MV-4-11 (cell line): ENCODE measurements at places on chromosomes 2 and 18.

DNA sequence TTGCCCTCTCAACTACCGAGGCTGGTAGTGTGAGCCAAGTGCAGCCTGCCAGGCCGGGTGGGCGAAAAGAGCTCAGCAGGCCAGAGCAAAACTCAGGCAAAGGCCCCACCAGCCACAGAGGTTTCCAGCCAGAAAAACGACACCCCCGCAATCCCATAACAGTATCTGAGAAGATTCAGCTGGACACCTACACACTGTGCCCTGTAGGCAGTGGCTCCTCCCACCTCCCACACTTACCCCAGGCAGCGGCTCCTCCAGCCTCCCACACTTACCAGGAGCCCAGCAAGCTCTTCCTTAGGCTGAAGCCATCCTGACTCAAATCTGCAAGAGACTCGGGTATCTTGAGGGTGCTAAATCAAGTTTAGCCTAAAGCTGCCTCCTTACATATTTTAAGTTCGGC lies 15.6 kb upstream of the TMEM18 start:
- DNase-seq = no peak

DNA sequence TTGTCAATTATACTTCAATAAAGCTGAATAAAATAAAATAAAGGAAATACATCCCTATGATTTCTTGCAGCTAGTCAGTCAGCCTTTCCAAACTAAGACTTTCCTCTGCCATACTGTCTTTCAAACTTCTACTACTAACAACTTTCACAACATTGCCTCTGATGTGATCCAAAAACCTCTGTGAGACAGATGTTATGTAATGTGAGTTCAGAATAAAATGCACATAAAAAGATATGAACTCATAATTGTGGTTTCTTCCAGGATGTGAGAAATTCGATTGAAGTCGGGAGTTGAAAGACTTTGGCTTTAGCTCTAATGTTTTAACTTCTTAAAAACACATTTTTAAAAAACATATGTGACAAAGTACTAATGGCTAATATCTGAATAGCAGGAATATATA lies 98.7 kb downstream of the PIGN start:
- DNase-seq = peak; percentile 40

GRCh38 chr2:173049831-173050230 lies 25.8 kb upstream of the MAP3K20 start:
- DNase-seq = no peak

DNA sequence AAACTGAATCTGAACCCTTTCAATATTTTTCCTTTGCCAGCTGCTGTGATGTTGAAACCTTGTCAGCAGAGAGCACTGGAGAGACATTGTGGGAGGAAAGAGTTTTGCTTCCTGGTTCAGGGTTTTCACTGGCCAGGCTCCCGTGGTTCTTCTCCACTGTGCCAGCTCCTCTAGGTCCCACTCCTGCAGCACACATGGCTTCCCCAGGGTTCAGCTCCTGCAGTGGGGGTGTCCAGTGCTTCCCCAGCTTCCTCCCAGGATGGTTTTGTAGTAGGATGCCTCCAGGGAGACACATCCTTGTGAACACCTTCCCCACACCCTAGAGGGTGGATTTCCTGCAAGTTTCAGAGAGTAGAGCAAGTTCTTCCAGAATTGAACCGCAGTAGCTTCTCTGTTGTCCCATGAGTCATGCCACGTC lies 24.0 kb upstream of the SULT1C3 start:
- peak; percentile 67 for DNase-seq

- no peak for DNase-seq
These were observed 17.7 kb downstream of the BOK start for GRCh38 chr2:241576293-241576654.

DNA sequence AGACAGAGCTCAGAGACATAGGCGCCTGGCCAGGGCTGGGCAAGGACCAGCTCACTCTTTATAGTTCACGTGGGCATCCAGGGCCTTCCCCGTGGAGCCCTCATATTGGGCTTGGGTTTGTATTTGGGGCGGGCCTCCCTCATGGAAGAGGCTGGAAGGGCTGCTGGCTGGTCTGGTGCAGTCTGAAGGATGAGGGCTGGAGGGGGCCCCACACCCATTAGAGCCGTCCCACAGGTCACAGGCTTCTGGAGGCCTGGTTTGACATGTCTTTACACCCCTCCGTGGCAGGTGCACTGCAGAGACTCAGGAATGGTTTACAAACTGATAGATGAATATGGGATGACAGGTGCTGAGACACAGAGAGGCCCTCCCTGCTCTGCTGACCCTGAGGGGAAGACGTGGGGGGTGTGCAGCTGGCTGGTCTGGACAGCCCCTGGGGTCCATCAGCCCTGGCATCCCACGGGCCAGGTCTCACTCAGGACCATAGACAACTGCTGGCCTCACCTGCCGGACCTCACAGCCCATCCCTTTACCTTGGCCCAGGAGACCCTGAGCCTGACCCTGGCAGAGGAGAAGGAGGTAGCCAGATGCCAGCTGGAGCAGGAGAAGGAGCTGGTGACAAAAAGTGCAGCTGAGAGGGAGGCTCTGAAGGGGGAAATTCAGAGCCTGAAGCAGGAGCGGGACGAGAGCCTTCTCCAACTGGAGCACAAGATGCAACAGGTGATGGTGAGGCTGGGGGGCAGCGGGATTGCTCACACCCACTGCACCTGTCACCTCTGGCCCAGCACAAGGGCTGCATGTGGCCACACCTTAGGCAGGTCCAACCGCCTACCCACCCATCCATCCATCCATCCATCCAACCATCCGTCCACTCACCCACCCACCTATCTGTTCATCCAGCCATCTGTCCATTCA lies 43.9 kb downstream of the CROCC2 start:
- no peak for DNase-seq

- no peak for DNase-seq
These were observed 115.6 kb downstream of the TXNL1 start for GRCh38 chr18:56522816-56523215.

DNA sequence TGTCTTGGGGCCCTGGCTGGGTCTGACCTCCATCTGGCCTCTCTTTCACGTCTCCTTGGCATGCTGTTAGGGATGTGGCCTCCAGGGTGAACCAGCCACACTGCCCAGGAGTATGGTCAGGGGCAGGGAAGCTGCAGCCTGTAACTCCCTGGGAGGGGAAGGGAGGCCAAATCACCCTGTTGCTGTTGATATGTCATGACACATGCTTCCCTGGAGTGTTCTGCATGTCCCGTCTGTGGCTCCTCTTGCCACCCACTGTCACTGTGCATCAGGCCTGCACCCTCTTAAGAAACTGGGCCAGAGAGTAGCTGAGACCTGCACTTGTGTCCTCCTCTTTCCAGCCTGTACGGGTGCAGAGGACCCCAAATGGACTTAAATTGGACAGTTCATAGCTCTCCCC lies 221.3 kb downstream of the FHOD3 start:
- peak; percentile 9 for DNase-seq

DNA sequence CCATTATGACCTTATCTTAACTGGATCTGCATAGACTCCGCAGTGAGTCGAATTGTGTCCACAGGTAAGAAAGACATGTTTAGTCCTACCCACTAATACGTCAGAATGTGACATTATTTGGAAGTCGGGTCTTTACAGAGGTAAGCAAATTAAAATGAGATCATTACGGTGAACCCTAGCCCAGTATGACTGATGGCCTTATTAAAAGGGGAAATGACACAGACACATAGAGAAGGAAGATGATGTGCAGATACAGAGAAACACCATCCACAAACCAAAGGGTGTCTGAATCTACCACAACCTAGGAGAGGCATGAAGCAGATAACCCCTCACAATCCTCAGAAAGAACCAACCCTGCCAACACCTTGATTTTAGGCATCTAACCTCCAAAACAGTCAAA lies 135.6 kb downstream of the GALNT1 start:
- DNase-seq = no peak

DNA sequence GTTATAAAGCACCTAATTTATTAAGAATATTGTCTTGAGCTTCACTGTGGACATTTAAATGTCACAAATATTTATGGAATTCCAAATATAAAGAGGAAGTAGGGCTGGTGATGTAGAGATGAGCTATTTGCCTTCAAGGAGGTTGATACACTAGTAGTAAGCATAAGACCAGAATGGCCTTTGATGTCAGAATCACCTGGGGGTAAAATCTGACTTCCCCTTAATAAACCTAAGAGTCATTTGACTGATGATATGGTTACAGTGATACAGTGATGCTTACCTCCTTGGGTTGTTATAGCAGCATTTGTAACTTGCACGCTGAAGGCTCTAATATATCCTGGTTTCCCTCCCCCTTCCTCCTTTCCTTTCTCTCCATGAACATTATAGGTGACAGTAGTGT lies 143.7 kb downstream of the CERS6 start:
- no peak for DNase-seq

DNA sequence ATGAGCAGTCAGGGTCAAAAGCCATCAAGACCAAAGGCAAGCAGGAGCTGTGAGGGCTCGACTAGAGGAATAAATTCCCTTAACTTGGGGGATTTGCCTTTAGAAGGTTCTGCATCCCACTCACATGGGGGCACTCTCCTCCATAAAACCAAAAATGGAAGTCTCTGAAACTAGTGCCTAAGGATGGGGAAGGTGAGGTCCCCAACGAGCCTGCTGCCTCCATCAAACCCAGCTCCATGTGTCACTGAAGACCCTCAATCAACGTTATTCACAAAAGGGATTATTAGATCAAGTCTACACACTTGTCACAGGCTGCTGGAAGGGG lies 254.9 kb upstream of the NCKAP5 start:
- DNase-seq = no peak

DNA sequence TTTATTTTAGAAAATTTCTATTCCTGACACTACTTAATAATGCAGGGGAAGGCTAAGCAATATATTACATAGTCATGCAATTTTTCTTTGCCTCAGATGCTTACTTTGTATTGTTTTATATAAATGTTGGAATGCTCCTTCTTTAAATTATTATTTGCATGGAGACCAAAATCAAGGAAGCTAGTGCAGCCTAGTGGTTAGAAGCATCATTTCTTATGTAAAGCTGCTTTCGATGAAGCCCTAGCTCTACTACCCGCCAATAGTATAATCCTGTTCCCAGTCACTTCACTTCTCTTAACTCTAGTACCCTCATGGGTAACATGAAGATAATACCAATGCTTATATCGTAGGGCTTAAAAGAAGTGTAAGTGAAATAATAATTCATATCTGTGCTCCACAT lies 198.9 kb downstream of the LRATD1 start:
- no peak for DNase-seq
